ENCODE measurements at places on chromosomes 3 and 15.

DNA sequence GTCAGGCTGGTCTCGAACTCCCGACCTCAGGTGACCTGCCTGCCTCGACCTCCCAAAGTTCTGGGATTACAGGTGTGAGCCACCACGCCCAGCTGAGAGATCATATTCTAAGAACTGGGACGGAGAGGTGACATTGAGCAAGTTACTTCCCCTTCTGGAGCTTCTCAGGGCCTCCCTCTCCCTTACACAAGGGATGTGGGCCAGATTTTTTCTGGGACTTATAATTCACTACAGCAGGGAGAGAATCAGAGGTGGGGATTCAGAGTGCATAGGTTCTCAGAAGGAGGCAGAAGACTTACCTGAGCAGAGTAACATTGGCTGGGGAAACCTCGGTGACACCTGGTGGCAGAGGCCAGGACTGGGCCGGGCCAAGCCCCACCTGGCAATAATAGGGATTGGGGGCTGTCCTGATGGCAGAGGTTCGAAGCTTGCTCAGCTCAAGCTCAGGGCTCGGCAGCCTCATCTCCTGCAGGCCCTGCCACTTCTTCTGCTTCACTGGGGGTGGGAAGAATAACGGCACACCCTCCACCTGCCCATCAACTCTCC, 6.8 kb downstream of the LTK start:
- DNase-seq, result no peak

DNA sequence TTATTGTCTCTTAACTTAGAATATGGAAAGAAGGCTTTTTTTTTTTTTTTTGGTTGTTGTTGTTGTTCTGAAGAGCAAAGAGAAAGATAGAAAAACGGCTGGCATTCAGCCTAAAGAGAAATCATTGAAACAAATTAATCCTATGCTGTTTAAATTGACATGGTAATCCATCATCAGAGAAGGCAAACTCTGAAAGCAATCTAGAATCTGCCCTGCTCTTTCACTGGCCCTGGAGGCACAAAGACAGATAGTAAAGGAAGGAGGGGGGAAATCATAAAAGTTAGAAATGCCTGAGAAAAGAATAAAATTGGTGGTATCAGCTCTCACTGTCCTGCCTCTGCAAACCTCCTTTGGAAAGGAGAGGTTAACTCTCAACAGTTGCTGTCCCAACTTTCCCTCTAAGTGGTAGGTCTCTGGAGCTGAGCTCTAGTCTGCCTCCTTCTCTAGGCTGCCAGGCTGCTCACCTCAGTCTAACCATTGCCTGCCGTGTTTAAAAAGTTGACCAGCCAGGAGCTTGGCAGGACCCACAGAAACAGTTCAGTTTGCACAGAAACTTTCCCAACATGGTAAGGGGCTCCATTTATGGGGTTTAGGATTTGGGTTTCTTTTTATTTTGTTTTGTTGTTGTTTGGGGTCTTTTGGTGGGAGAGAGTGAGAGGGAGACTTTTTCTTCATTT, 13.4 kb upstream of the NR2F2 start:
- no peak for DNase-seq

- no peak for DNase-seq
Observed at GRCh38 chr15:95698951-95699350, 631.5 kb upstream of the NR2F2 start.

- no peak for DNase-seq
Observed at GRCh38 chr3:100443690-100444089, 42.4 kb downstream of the LNP1 start.

DNA sequence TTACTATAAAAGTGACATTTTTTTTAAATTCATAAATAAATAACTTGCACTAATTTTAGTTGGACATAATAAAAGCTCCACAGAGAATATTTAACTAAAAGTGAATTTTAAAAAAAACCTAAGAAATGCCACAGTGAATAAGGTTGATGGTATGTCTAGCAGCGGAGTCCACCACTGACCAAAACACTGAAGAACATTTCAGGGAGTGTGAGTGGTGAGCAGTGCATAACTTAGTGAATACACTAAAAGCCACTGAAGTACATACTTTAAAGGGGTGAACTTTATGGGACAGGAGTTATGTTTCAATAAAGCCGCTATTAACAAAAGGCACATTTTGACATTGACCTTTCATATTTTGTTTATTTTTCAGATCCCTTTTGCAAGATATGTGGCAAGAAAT, 32.3 kb downstream of the SRP14 start:
- no peak for DNase-seq

DNA sequence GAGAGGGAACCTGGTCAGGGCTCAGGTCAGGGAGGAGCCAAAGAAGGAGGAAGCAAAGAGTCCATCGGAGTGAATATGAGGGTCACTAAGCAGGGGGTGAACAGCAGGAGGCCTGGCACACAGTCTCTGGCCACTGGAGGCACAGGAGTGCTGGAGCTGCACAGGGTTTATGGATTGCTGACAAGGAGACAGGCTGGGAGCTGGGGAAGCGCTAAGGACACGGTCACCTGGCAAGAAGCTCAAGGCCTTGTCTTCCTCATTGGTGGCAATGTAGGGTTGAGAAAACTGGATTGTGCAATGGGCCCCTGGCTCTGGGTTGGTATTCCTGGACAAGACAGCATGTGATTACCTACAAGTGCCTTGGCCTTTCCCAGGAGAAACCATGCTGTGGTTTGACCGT, 5.8 kb upstream of the CAMP start:
- DNase-seq, result no peak

GRCh38 chr15:31357148-31357547, 30.5 kb downstream of the KLF13 start:
- no peak for DNase-seq

GRCh38 chr3:117674321-117674720, 964.7 kb downstream of the TUSC7 start:
- DNase-seq, result no peak

- DNase-seq, result no peak
Observed at GRCh38 chr15:38608682-38609081, 44.1 kb upstream of the RASGRP1 start.

- DNase-seq, result no peak
Observed at GRCh38 chr3:108462899-108463298, 47.5 kb downstream of the MYH15 start.

DNA sequence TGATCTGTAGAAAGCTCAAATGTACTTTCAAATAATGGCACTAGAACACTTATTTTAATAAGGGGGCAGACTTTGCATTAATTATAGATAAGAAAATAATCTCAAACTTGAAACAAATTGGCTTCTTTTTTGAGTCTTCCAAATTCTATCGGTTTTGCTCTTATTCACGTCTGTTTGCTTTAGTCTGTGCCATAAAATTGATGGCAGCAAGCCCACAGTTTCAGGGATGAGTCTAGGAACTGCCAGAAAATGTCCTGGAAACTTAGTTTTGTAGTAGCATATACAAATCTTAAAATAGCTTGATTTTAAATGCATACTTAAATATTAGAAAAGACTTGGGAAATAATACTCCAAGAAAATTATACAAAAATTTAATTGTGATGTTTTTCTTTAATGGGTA, 39.7 kb downstream of the BCHE start:
- DNase-seq, result no peak

- no peak for DNase-seq
Observed at GRCh38 chr15:88652456-88653199, 13.8 kb downstream of the ISG20 start.
